ENCODE measurements at places on chromosomes 6 and 20.

DNA sequence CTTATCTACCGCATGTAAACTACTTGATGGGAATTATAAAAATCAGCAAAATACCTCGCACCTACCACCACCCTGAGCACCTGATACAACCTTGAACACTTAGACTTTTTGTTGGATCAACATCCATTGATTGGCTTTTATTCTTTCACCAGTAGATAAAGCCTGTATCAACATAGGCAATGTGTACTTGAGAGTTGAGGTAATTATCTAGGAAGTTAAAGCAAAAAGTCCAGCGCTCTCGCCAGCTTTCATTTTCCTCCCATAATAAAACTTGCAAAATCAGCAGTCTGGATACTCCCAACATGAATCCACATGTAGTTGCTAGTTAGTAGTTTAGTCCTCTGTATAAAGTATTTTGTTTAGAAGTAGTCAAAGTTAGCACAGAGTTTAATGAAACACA, 132.0 kb upstream of the PRDM1 start:
- DNase-seq = no peak

- no peak for DNase-seq
Observed at GRCh38 chr6:3183066-3183465, 25.7 kb upstream of the TUBB2A start.

DNA sequence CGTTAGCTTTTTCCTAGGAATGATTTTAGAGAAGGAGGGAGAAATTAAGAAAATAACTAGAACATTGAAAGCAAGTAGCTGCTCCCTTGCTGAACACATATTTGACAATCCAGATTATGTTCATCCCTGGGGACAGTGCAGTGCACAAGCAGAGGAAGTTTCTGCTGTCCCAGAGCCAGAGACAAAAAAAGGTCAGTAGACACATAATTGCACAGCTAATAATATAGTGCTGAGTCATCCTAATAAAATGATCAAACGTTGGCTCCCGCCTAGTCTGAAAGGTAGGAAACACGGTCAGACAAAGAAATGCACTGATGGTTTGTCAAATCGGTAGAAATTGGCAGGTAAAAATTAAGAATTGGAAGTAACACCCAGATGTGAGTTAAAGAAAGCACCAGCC, 21.7 kb upstream of the SSTR4 start:
- no peak for DNase-seq

DNA sequence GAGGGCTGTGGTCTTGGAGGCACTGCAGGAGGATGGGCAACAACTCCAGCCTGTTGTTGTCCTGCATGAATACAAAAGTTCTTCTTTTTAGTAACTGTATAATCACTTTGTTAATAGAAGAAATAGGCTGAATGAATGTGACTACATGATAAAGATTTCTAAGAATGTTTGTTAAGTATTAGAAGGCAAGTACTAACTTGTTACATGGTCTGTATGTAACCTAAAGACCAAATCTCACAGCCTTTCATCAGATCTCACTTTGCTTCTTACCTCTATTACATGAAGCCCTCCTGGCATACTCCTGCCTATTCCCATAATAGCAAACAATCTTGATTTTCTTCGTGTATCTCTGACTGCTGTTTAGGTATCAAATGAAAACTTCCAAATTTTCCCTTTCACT, 73.4 kb downstream of the REPS1 start:
- no peak for DNase-seq

DNA sequence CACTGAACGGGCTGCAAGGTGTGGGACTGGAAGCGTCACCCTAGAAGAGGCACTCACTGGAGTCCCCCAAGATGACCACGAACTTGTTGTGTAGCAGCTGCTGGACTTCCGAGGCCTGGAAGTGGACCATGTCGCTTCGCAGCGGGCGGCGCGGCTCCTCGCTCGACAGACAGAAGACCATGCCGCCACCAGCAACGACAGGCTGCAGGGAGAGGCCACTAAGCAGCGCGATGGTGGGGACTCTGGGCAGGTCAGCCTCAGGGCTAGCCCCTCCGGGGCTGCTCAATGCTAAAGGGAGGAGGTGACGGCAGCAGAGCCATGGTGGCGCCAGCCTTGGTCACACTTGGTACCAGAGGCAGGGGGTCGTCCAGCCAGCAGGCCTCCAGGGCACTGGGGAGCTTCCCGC, 720 bp downstream of the PCED1A start:
- no peak for DNase-seq

- no peak for DNase-seq
Observed at GRCh38 chr6:142756215-142756630, 188.8 kb downstream of the HIVEP2 start.

DNA sequence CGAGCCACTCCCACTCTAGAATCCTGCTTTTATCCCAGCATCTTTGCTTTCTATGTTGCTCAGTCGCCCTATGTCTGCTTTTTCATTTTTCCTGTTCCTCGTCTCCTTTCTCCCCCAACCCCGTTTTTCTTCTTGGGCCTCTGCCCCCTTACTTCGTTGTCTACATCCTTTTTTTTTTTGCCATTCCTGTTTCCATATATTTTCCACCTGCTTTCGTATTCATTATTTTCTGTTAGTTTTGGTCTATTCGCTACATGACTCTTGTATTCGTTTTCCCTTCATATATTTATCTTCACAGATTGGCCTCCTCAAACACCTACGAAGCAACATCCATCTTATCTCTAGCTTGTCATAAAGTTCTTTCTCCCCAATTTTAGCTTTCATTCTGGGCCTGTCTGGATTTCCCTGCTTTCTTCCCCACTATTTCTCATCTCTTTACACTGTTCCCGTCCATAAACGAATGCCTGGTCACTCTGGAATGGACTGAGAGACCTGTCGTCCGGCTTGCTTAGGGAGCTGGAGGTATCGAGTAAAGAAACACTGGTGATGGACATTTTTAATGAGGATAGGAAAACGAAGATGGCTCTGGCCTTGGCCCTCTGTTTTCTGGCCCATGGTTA, 915 bp downstream of the PRRC2A start:
- no peak for DNase-seq

- no peak for DNase-seq
Observed at GRCh38 chr6:112235956-112236355, 18.4 kb downstream of the LAMA4 start.

DNA sequence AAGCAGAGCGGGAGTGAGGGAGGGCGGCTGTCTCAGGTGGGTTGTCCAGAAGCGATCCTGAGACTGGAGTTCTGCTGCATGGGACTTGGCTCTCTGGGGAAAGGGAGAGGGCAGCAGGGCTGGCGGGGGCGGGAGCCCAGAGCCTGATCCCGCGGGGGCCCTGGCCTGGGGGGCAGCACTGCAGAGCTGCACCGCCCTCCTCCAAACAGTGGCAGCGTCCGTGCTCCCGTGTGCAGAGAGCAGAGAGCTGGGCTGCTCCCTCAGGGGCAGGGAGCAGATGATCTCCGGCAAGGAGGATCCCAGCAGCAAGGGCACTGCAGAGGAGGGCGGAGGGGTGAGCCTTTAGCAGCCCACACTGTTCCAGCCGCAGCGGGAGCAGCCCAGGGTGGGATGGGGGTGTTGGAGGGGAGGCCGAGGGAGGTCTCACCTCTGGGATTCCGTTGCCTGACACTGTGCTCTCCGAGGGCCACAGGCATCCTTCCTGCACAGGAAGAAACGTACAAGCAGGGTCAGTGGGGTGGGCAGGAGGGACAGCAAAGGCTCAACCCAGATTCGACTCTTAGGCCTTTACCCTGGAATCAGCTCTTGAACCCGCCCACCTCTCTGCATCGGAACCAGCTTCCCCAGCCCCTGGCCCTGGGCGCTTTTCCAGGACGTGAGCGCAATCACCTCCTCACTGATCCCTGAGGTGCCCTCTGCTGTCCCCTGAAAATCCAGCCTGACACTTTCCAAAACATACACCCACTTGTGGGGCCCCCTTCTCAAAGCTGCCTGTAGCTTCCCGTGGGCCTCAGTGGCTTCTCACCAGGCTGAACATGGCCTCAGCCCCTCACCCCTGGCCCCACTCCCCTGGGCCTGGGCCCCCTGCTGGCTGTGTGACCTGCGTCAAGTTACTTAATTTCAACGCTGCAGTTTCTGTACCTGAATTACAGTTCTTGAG, 32.6 kb upstream of the ZBP1 start:
- DNase-seq = peak; percentile 3

GRCh38 chr20:2349801-2350200, 30.9 kb upstream of the TGM6 start:
- DNase-seq = no peak

DNA sequence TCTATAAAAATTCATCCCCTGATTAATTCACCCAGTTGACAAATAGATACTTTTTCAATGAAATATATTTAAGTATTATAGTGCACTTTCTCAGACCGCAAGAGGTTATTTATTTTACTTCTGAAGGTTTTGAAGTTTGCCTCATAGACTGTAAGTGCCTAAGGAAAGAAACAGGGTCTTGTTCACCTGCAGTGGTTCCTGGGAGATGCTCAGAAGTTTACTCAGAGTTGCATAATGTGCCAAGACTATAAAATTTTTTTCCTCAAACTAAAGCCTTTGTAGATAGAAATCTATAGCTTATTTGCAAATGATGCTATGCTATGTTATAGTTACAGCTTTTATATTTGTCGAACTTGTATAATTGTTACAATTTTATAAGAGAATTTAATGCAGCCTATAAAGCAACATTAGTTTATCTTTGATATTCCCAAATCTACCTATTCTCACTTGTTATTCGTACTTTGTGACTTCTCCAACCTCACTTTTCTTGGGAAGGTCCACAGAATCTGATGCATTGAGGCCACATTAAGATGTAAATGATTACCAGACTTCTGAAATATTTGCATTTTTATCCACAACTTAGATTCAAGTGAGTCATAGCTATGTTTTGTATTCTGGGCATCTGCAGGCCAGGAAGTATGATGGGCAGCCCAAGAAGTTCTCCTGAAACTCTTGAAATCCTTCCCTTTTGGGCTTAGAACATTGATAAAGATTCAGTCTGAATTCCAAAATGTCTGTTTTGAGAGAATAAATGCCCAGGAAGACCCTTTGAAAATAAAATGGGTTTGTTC, 35.7 kb downstream of the KCNQ5 start:
- no peak for DNase-seq

GRCh38 chr6:108203189-108204112, 37.6 kb downstream of the NR2E1 start:
- DNase-seq = no peak

DNA sequence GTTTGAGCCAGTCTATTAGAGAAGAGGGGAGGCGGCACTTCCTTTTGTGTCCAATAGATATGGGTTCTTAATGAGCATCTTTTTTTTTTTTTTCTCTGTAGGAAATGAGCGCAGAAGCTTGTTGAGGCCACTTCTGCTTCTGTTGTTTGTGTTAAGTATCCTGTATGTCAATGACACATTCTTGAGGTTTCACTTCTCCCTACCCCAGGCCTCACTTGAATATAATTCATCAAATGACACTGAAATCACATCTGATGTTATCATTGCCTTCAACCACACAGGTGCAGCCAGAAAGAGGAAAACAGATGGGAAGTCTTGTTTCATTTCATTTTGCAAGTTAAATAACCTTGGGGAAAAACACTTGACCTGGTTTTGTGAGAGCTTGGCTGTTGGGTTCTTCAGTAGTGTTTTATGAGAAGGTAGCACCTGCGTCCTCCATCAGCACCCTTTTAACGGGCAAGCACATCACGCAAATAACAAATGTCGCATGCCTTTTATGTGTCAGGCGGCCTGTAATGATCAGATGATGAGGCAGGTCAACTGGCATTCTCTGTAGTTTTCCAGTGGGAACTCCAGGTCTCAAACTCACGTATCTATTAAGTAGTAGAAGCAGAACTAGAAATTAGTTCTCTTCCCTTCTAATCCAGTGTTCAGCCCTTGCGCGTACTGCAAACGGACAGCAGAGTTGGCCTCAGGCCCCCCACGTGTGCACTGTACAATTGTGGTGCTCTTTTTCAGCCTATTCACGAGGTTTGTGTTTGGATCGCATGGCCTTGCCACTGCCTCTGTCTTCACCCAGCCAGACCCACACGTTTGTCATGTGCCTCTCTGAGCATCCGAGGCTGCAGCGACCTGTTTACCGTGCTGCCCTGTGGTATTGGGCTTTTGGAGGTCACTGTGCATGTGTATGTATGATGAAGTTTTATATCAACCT, 23.5 kb downstream of the PLEKHG1 start:
- no peak for DNase-seq

- no peak for DNase-seq
Observed at GRCh38 chr6:155882527-155883333, 427.1 kb upstream of the NOX3 start.

DNA sequence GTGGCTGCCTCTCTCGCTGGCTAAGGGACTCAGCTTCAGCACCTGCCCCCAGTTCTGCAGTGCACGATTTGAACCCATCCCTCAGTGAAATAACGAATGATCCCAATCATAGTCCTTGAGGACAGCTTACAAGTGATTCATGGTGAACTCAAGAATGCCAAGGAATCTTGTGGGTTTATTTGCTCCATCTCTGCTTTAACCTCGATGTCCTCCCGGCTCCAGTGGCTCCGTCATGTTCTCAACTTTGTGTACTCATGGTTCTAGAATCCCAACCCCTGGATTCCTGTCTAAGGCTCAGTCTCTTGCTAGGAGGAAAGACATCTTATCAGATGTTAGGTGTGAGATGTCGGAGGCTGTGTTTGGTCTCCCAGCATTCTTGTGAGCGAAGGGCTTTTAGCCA, 29.0 kb upstream of the GTSF1L start:
- no peak for DNase-seq

DNA sequence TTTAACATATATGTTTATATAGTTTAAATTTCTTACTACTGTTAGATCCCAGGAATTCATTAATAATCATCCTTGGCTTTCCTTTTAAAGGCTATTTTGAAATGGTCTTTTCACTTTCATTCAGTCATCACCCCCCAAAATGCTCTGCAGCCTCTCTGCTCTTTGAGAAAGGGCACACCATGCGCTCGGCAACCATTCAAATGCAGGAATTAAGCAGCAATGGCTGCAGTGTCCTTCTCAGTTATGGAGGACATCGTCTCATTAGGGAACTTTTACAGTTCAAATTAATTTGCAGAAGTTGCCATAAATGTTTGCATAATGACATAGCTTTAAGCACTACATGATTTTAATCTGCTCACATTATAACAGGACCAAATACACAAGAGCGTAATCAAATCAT, 6.3 kb downstream of the TUBB1 start:
- DNase-seq = no peak

GRCh38 chr6:2102966-2103365, 142.4 kb downstream of the GMDS start:
- no peak for DNase-seq

DNA sequence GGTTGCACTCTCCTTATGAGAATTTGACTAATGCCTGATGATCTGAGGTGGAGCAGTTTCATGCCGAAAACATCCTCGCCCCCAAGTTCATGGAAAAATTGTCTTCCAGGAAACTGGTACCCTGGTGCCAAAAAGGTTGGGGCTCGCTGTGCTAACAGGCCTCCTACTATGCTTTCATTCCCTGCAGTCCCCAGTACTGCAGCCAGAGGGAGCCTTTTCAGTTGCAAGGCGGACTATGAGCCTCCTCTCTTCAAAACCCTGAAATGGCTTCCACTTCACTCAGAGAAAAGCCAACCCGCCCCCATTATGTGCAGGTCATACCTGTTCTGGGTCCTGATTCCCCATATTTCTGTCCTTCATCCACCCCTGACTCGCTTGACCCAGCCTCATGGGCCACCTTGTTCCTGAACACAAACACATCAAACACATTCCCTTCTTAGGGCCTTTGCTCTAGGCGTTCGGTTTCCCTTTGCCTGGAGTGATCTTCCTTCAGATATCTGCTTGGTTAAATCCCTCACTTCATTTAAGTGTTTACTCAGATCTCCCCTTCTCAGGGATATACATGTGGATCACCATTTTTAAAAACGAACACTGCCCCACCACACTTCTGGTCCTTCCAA, 173.7 kb downstream of the PHACTR1 start:
- no peak for DNase-seq

GRCh38 chr6:29777310-29777709, 50.3 kb upstream of the HLA-G start:
- DNase-seq = peak; percentile 64

All from head of caudate nucleus (tissue), 42 donors.